Inflammatory macrophage treated with lipopolysaccharide for 4 hours (primary cell): ENCODE measurements at places on chromosomes 1 and 21.

GRCh38 chr1:60695716-60696171, 386.6 kb upstream of the NFIA start:
- no peak for DNase-seq

GRCh38 chr1:55559161-55559611, 344.0 kb upstream of the USP24 start:
- DNase-seq: no peak

DNA sequence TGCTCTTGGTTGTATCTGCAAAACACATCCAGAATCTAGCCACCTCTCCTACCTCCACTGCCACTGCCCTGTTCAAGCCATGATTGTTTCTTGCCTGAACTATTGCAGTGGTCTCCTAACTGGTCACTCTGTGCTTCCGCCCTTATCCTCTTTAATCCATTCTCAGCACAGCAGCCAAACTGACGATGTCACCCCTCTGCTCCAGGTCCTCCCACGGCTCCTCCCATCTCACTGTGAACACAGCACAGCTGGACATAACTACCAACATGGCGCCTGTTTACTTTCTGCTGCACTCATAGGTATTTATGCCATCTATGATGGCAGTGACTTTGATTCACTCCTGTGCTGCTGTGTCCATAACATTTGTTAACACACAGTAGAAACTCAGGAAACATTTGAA, 406.7 kb downstream of the DISC1 start:
- no peak for DNase-seq

GRCh38 chr1:20250340-20250989, 40.2 kb upstream of the VWA5B1 start:
- DNase-seq: no peak
